ENCODE measurements at places on chromosomes 3 and 15.

GRCh38 chr3:129181819-129182218, 1.9 kb downstream of the CNBP start:
- DNase-seq = no peak

DNA sequence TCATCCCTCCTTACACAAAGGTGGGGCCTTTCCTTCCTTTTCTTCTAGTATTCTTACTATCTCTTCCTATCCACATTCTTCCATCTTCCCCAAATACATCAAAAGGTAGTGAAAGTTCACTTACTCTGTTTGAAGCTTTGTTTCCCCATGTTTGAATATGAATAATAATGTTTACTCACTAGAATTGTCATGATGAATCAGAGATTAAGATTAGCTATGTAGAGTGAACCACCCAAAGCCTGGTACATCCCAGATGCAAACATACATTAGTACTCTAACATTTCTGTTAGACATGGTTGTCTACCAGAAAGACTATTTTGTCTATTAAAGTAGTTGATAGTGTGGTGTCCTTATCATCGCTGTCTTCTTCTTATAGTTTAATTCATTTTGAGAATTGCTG, 327.1 kb upstream of the TBC1D5 start:
- no peak for DNase-seq

GRCh38 chr3:148999806-149000205, 8.5 kb downstream of the GYG1 start:
- no peak for DNase-seq

DNA sequence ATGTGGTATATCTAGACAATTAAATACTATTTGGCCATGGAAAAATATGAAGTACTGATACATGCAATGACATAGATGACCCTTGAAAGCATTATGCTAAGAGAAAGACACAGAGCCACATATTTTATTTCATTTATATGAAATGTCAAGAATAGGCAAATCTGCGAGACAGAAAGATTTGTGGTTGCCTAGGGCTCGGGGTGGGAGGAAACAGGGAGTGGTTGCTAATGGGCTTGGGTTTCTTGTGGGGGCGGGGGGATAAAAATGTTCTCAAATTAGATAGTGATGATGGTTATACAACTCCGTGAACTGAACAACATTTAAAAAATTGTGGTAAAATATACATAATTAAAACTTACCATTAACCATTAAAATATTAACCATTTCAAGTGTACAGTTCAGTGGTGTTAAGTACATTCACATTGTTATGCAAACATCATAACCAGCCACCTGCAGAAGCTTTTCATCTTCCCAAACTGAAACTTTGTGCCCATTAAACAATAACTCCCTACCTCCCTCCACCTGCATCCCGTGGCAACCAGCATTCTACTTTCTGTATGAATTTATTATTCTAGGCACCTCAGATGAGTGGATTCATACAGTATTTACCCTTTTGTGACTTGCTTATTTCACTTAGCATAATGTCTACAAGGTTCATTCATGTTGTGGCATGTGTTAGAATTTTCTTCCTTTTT, 24.3 kb upstream of the ANP32A start:
- no peak for DNase-seq

- DNase-seq = no peak
Measured at GRCh38 chr3:124856677-124857076, 30.5 kb downstream of the ITGB5 start.

- DNase-seq = no peak
Measured at GRCh38 chr15:73711526-73711925, 27.3 kb downstream of the CD276 start.

DNA sequence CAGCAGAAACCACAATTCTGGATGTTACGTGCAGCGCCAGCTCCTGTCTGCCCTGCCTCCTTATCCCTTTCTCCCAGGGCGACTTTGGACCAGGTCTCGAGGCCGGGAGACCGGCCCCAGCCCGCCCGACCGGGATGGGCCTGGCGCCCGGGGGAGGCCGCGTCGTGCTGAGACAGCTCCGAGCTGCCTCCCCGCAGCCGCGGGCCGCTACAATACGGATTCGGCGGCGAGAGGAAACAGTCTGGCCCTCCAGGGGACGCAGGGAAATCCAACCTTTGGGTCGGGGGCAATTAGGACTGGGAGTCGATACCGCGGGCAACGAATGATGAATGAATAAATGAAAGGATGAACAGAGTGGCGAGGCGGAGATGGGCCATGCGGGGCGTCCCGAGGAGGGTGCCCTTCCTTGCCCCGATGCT, 537 bp downstream of the GRAMD2A start:
- DNase-seq = no peak

DNA sequence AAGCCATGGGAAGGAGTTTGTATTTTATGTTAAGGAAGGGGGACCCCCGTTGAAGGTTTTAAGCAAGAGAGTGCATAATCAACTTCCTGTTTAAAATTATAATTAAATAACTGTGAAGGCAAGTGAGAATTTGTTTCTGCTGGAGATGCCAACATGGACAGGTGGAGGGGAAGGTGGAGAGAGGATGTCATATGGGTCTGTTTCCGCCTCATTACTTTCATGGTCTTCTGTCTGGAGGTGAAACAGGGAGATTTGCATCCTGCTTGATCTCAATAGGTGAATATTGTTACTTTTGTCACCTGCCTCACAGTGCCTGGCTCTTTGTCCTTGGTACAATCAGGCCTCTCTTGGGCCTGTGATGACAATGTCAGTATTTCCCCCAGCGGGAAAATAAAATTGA, 300.6 kb upstream of the LMCD1 start:
- DNase-seq = no peak

- DNase-seq = no peak
Measured at GRCh38 chr3:182139627-182140357, 428.1 kb downstream of the SOX2 start.

DNA sequence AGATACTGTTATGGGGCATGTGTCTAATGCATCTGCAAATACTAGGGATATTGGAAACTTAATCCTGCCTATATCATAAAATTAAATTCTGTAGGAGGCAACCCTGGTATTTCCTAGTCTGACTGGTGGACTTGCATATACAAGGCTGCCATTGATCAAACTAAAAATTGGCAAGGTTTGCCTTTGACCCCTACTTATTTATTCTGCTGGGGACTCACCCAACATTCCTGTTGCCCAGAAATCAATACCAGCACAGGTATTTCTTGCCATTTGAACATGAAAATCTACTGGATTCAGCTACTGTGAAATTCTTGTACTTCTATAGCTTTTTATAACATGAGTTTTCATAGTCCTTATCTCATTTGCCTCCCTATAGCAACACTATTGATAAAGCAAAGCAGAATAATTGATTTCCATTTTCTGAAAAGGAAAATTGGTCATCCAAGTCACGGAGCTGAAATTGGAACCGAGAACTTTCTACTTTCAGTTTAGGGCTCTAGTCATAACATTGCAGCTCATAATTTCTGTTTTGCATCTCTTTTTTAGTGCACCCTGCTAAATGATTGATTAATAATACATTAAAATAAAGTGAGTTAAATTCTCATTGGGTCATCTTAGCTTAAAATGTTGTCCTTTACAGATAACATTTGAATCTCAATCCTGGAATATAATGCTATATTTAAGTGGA, 365.2 kb downstream of the MFSD1 start:
- DNase-seq = no peak

- DNase-seq = no peak
Measured at GRCh38 chr15:34102175-34102925, 467 bp downstream of the PGBD4 start.

DNA sequence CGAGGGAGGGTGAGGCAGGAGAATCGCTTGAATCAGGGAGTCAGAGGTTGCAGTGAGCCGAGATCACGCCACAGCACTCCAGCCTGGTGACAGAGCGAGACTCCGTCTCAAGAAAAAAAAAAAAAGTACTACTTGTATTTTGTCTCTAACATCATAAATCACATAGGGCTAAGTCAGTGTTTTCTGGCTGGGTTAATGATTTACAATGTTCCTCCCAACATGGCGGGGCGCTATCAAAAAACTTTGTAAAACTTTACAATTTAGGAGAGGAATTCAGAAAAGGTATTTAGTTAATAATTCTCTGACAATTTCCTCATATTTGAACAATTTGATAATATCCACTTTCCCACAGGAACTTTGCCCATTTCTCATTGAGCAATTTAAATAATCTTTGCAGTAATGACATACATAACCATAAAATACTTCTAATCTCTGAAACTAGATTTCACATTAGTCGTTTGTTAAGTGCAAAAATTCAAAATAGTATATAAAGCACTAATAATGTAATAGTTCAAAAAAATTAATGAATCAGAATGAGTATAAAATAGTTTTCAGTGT, 26.6 kb upstream of the B3GNT5 start:
- DNase-seq = no peak

DNA sequence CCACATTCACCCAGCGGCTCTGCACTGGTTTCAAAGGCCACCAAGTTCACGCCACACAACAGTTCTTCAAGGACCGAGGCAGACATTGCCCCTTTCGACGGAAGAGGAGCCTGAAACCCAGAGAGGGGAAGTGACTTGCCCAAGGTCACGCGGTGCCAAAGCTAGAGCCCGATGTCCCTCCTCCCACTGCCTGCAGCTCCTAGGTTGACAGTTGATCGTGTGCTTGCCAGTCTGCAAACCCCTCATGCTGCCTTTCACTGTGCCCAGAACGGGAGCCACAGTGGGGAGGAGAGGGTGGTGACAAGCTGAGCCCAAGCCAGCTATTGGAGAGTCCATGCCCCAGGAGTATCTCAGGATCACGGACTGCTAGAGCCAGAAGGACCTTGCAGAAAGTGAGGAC, 230.9 kb downstream of the XXYLT1 start:
- no peak for DNase-seq

GRCh38 chr3:143634991-143635390, 213.3 kb downstream of the SLC9A9 start:
- no peak for DNase-seq

GRCh38 chr15:67189326-67190051, 65.0 kb downstream of the AAGAB start:
- DNase-seq = no peak

DNA sequence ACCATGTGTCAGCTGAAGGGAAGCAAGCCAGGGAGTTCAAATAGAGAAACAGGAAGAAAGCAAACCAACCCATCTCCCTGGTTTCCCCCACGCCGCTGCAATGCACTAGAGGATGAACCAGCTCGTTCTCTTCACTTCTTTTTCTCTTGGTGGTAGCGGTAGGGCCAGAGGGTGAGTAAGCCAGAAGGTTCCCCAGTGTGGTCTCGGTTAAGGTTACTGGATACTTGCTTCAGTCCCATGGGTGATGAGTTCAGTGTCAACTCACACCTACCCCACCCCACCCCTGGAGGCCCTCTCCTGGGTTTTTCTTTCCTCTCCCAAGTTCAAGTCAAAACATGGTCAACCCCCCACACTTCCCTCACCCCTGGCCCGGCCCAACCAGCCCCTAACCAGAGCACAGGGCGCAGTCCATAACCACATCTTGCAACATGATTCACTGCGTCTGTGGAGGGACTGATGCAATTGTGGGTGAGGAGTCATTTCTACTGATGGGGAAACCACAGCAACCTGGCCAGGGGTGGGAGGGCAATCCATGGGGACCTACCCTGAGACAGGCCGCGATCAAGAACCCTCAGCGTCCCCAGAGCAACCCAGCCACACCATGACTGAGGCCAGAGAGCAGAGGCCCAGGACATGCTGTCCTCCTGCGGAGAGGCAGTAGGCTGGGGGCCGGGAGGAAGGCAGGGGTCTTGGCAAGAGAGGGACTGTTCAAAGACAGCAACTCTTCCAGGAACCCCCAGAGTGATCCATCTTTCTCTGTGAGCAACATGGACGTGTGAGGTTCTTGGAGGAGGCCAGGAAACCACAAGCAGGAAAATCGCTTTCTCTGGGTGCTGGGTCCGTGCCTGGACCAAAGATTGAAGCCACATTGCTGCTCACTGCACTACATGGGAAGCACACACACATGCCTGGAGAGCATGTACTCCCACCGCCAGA, 276.6 kb downstream of the UACA start:
- peak; percentile 95 for DNase-seq

- no peak for DNase-seq
Measured at GRCh38 chr3:72872183-72872582, 15.7 kb upstream of the GXYLT2 start.

DNA sequence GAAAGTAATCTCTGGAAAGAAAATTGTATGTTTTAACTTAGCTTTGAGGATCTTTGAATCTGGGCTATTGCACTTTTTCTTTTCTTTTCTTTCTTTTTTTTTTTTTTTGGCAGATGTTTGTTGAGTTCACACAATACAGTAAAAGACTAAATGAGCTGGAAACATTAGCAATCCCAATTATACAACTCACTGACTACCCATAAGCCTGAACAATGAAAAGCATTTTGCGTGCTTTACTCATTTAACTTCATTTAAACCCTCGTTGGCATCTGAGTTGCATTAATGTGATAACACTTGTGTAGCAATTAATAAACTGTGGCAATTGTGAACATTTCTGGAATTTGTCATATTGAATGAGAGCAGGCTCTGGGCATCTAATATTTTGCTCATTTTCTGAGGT, 269.4 kb upstream of the RBMS3 start:
- DNase-seq = no peak

- no peak for DNase-seq
Measured at GRCh38 chr3:112973325-112974177, 1.4 kb downstream of the CD200R1 start.

GRCh38 chr3:131789188-131789587, 245.6 kb downstream of the CPNE4 start:
- DNase-seq = no peak

DNA sequence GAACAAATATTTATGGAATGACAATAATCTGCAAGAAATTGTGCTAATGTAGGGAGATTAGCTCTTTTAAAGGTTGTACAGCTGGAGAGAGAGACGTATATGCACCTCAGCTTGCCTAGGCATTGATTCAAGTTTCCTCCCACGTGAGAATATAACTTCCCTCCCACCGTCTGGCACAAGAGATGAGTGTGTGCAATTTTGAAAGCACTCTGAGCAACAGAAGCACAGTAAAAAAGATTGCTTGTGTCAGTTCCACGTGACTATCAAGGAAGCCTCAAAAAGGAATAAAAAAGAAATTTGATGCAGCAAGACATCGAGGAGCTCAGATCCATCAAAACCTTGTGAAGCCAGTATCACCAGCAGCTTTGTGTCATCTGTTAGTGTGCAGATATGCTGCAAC, 435.3 kb downstream of the TUSC7 start:
- peak; percentile 30 for DNase-seq

DNA sequence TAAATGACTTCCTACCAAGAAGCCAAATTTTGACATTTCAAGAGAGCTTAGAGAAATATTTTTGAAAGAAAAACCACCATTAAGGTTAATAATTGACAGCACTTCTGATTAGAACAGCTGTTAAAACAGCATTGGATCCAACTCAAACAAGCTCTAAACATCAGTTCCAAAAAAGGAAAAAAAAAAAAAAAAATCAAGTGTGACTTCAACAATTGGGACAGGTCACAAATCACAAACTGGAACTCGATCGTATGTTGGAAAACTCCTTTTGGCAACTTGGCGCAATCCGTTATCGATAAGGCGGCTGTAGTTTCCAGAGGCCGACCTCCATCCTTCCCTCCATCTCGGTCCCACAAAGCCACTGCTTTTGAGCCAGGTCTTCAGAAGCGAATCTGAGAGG, 17.8 kb downstream of the TLE3 start:
- no peak for DNase-seq

- no peak for DNase-seq
Measured at GRCh38 chr3:53248161-53248560, 7.7 kb downstream of the TKT start.

- DNase-seq = no peak
Measured at GRCh38 chr3:52801839-52802238, 7.2 kb downstream of the ITIH3 start.

GRCh38 chr15:83174891-83175290, 32.7 kb downstream of the HDGFL3 start:
- DNase-seq = no peak

All from skeletal muscle cell (primary cell).